Activated CD8-positive, alpha-beta memory T cell treated with anti-CD3 and anti-CD28 coated beads, Interleukin-2, amount 50 U/mL, for 48 hours (primary cell): ENCODE measurements at places on chromosomes 13 and 19.

DNA sequence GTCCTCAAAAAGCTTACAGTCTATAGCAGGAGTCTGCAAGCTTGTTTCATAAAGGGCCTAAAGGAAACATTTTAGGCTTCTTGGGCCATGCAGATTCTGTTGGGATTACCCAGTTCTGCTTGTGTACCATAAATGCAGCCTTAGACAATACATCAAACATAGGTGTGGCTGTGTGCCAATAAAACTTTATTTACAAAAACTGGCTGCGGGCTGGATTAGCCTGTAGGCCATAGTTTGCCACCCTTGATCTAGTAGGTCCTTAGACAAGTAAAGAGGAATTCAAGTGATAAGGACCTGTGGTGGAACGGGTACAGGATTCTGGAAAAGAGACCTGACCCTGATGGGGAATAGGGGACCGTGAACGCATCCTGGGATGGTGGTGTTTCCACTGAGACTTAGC is 51.9 kb downstream of the ESD start:
- DNase-seq, result no peak

DNA sequence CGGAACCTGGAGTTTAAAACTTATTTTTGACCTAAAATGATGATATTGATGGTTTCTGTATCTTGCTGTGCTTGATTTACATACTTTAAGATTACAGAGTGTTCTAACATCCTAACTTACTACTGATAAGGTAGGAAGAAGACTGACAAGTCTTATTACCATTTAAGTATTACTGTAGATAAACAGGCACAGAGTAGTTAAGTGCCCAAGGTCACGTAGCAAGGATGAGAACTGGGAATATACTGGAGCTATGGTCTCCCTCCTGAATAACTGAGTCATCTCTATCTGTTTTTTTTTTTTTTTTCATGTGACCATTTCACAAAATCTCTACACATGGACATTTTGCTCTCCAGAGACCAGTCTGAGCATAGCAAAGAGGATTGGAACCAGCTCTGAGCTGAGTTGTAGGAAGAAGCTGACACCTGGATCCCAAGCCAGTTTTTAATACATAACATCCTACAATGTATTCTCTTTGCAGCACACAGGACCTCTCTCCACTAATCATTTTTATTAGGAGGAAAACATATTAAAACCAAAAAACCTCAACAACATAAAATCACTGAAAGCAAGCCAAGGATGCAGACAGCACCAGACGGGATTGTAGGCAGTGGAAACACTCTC is 173.5 kb downstream of the DNAJC15 start:
- DNase-seq, result no peak

DNA sequence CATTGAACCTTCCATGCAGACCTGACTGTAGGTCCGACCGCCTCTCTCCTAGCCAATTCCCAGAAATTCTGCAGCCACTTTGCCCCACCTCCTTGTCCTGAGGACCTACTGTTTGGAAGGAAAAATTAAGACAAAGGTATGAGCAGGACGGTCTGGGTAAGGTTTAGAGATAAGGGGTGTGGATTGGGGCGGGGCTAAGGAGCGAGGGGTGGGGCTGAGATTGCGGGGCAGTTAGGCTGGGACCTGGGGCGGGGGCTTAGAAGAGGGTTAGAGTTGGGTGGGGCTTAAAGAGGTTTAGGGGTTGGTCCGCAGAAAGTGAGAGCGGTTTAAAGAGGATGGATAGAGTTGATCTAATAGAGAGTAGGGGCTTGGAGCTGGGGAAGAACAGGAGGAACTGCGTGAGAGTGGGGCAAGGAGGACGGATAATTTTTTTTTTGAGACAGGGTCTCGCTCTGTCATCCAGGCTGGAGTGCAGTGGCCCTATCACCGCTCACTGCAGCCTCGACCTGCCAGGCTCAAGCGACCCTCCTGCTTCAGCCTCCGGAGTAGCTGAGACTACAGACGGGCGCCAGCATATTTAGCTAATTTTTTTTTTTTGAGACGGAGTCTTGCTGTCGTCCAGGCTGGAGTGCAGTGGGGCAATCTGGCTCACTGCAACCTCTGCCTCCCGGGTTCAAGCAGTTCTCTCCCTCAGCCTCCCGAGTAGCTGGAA is 1.7 kb upstream of the ZNF865 start:
- no peak for DNase-seq

DNA sequence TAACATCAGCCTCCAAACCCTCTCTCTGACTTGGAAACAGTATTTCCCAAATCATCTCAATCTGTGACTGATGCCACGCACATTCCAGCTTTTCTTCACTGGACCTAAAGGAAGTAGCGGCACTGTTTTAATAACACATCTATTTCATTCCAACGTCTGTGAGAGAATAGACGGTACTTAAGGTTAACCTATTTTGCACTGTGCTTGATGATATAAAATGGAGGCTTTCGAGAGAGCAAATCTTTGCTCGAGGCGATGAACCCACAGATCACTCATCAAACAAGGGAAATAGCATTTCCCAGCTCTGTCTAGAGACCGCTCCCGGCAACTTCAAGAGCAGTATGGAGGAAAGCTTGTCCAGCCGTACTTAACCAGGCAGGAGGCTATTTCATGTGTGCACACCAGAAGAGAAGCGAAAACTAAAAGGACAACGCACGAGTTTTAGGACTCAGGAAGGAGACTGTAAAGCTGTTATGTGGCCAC is 2.9 kb downstream of the UBL3 start:
- DNase-seq, result no peak

DNA sequence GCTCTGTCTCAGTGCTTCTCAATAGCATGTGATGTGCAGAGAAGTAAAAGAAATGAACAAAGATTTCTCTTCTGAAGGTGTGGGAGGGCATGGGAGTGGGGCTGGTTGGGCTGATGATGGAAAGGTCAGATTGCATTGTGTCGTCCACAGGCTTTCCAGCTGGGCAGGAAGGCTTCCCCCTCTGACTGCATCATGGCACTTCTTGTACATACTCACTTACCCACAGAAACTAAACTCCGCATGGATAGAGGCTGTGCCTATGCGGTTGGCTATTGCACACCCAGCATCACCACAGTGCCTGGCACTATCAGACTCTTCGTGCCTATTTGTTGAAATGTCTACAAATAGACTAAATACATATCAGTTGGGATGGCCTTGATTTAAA is 24.4 kb upstream of the TNFSF11 start:
- DNase-seq, result no peak

DNA sequence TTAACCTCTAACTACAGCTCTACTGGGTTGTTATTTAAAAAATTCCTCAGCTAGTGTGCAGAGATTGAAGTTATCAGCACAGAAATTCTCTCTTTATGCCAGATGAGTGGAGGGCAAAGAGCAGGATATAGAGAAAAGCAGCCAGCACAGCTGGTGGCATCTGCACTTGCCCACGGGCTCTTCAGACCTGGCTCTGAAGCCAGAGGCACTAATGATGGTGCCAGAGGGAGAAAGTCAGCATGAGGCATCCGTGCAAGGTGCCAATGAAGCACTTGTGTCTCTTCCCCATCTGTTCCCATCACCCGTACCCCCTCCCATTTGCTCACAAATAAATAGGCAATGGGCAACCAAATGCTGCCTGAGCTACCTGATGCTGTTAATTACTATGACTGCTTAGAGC is 138.9 kb downstream of the OLFM4 start:
- DNase-seq, result no peak

DNA sequence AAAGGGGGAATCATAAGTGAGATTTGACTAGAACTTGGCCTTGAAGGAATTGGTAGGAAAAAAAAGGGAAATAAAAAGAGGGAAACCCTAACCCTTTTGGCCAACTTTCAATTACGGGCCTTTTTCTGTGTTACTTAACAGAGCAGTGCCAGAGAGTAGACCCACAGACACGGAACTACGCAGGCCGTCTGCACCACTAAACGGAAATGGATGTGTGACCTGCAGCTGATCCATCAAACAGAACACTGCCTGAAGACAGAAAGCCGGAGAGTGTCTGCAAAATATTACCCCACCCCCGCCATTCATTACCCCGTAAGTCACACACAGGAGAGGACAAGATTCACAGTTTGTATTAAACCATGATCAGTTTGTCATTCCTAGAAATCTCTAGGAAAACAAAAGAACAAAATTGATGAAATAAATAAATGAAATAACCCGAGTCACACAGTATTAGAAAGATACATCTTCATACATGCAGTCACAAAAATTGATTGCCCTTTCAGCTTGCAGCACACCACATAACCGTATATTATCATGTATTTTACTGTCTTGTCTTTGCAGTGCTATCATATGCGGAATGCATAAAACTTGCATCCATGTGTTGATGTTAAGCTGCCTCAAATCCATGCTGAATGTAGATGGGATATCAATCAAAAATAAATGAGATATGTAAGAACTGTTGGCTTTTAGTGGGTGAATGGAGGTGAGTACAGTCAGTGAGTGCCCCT is 424.7 kb downstream of the IRS2 start:
- no peak for DNase-seq

GRCh38 chr13:111846391-111847159 is 220.4 kb upstream of the SOX1 start:
- DNase-seq, result no peak

DNA sequence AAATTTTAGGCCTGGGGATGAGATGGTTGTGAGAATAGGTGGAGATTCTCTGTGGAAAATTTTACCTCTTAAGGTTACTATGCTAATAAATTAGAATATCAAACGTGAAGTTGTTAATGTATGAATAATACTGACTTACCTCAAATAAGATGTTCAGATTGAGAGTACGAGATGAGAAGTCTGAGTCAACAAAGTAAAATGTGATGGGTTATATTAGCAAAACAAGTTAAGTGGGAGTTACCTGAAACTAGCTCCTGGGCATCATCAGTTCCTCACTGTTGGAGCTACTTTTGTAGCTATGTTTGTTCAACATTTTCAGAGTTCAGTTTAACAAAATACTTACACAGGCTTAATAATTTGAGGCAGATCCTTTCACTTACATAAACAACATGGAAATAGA is 108.6 kb downstream of the PIBF1 start:
- DNase-seq, result no peak

DNA sequence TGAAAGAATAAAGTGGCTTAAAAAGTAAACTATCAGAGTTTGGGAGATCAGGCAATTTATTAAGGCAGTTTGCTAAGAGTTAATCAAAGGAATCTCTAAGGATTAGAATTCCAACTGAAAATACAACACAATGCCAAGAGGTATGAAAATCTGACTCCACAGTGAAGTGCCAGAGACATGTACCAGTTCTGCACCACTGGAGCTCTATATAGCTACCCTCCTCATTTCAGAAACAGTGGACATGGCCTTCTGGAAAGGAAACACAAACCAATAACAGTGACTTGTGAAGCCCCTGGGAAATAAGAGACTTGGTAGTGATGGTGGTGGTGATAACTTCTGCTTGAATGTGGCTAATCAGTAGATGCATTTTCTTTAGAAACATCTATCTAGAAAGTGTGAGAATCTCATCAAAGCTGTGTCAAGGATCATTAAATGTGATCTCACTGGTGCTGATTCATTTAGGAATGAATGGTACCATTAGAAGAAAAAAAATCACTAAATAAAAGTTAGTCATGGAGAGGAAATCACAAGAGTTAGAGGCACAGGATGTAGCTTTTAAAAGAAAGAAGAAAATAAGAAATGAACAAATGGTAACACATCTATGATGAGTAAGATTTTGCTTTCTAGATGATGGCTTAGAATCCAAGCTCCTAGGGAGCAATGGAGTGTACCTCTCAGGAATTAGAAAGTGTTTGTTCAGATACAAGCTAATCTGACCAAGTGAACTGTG is 20.1 kb upstream of the N4BP2L1 start:
- no peak for DNase-seq

DNA sequence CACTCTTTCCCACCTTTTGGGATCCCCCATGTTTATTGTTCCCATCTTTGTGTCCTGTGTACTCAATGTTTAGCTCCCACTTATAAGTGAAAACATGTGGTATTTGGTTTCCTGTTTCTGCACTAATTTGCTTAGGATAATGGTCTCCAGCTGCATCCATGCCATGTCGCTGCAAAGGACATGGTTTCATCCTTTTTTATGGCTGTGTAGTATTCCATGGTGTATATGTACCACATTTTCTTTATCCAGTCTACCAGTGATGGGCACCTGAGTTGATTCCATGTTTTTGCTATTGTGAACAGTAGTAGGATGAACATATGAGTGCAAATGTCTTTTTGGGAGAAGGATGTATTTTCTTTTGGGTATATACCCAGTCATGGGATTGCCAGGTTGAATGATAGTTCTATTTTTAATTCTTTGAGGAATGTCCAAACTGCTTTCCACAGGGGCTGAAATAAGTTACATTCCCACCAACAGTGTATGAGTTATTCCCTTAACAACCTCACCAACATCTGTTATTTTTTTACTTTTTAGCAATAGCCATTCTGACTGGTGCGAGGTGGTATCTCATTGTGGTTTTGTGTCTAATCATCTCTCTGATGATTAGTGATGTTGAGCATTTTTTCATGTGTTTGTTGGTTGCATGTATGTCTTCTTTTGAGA is 55.7 kb upstream of the MEDAG start:
- DNase-seq, result no peak

DNA sequence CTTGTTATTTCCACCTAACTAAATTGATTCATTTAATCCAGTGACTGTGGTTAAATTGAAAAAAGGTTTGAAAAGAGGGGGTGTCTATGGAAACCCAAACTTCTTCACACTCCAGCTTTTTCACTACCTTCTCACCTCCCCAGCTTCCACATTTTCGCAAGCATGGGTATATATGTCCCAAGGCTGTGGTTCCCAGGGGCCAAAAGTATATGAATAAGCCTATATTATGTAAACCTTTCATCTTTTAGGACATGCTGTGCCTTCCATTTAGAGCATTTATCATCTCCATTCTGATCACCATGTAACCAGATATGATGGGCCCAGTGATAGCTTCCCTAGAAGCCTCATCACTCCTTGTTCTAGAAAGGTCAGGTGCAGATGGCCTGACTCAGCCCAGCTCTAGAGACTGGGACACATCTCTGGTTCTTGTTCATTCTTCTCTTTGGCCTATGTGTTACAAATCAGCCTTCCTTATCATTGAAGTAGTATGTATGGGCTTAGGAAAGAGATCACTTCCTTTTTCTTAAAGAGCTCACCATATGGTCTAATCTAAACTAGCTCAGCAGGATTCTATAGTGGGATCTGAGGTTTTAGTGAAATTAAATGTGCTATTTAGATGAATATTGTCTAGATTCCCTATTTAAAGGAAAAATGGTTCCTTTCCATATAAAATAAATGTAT is 19.5 kb upstream of the ARL11 start:
- DNase-seq, result no peak
